ENCODE measurements at places on chromosomes 3 and 15.

DNA sequence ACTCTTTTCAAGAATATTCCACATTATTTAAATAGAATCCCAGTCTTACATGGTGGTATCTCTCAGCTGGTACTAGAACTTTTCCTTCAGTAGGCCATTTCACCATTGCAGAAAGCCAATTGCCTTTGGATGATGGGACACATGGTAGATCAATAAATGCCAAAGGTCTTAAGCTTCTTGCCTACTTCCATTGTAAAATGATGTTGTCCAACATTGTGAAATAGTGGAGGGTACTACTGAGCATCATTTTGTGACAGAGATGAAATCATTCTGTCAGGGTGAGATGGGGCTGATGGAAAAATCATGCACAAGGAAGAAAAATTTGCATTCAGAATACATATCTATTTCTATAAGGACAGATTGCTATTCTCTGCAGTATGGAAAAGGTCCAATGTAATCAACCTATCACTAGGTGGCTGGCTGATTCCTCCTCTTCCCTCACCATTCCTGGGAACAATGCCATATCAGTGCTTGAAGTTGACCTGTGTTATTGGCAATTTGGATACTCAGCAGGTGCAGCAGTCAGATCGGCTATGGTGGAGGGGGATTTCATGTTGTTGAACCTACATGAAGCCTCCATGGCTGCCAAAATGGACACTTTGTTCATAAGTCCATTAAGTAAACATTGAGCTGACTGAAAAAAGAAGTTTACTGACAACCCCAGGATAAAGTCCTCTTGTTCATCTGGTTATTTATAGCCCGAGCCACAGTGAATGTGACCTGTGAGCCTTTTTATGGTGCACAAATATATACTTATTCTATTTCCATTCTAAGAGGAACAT is 596.9 kb upstream of the ARPP21 start:
- no peak for DNase-seq

- no peak for DNase-seq
Measured at GRCh38 chr3:125042725-125043406, 12.9 kb downstream of the HEG1 start.

GRCh38 chr3:137071104-137071503 is 113.3 kb downstream of the IL20RB start:
- no peak for DNase-seq

- DNase-seq = no peak
Measured at GRCh38 chr3:53547327-53547726, 52.9 kb downstream of the CACNA1D start.

DNA sequence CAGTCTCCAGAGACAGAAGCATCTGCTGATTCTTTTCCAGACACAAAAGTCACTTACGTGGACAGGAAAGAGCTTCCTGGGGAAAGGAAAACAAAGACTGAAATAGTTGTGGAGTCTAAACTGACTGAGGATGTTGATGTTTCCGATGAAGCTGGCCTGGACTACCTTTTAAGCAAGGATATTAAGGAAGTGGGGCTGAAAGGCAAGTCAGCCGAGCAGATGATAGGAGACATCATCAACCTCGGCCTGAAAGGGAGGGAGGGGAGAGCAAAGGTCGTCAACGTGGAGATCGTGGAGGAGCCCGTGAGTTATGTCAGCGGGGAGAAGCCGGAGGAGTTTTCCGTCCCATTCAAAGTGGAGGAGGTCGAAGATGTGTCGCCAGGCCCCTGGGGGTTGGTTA is 25.4 kb downstream of the SYNM start:
- DNase-seq = no peak

- DNase-seq = no peak
Measured at GRCh38 chr3:196079682-196080081, 2.2 kb downstream of the TFRC start.

- no peak for DNase-seq
Measured at GRCh38 chr15:89836267-89837133, 21.8 kb upstream of the ANPEP start.

- no peak for DNase-seq
Measured at GRCh38 chr15:45914425-45914824, 279.6 kb downstream of the SQOR start.

DNA sequence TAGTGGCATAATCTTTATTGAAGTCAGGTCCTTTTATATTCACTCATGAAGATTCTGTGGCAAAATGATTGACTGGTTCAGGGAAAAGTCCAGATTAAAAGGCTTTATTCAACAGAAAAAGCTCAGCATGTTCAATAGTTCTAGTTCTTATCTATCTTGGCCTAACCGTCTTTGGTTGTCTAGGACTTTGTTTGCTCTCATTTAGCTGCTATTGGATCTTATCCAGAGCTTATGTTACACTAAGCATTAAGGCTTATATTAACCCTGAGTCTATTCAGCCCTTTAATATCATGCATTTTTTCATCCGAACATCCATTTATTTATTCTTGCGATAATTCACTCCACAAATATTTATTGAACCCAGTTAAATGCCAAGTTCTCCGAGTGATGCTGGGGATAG is 601.0 kb upstream of the SGO1 start:
- no peak for DNase-seq

GRCh38 chr3:173397161-173398110 is at the start of gene NLGN1:
Gene NLGN1, plus strand, starts transcription at chr3:173397744.
- peak; percentile 84 for DNase-seq

GRCh38 chr3:125140011-125140817 is 72.3 kb downstream of the SLC12A8 start:
- no peak for DNase-seq

- DNase-seq = no peak
Measured at GRCh38 chr15:96088650-96089049, 241.8 kb upstream of the NR2F2 start.

- DNase-seq = peak; percentile 45
Measured at GRCh38 chr3:197027151-197027895, 2.3 kb downstream of the MELTF start.

DNA sequence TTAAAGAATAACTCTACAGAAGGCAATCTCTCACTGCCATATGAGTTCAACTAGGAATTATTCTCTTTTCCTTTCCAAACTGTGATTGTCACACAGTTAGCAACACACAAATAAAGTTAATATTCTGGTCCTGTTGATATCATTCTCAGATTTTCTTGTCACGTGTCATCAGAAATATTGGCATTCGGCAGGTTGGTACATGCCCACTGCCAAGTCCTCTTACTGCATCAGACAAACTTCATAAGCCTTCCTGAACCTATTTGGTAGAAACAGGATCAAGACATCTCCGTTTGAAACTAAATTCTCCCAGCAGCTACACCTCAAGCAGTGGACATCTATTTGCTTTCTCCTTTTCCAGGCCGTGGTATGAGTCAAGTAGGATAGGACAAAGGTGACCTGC is 177.9 kb upstream of the SOX2 start:
- DNase-seq = no peak

DNA sequence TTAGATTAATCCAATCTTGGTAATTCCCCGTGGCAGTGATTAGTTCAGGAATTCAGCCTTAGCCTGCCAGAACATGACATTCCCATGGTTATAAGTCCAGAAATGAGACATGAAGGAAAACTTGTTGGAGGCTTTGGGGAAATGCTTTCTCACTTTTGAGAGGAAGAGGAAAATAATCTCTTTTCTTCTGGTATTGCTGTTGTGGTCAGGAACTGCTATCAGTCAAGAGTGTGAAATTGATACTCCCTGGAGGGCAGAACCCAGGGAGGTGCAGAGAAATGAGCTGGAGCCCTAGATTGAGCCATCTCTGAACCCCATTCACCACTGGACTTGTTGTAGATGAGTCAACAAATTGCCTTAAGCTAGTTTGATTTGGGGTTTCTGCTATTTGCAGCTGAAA is 38.6 kb upstream of the APH1B start:
- DNase-seq = no peak

DNA sequence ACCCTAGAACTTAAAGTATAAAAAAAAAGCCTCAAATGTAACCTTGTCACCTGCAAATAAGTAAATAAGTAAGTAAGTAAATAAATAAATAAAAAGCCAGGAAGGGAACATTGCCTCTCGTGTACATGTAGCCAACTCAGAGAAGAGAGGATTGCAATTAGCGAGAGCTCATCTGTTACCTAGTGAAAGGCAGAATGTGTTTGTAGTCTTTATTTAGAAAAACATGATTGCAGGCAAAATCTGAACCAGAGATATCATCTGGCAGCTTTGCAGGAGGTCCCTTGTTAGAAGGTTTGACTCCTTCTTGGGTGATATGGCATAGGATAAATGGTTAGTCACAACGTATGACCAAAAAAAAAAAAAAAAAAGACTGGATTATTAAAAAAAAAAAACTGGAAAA is 71.6 kb upstream of the SYN2 start:
- no peak for DNase-seq

DNA sequence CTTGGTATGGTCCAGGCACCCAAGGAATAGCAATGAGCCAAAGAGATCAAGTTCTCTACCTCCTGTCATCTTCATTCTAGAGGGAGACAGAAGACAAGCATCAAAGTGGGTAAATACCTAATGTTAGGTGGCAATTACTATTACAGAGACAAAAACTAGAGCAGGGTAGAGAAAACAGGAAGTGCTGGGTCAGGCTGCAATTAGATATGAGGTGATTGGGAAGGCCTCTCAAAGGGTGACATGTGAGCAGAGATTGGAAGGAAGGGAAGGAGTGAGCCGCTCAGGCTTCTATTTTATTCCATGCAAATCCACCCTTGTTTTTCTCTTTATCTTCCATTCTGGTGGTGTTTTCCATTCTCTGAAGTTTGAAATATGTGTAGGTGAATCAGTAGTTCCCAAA is 37.4 kb downstream of the EBLN2 start:
- DNase-seq = no peak

- no peak for DNase-seq
Measured at GRCh38 chr3:195058336-195059005, 212.5 kb downstream of the XXYLT1 start.

DNA sequence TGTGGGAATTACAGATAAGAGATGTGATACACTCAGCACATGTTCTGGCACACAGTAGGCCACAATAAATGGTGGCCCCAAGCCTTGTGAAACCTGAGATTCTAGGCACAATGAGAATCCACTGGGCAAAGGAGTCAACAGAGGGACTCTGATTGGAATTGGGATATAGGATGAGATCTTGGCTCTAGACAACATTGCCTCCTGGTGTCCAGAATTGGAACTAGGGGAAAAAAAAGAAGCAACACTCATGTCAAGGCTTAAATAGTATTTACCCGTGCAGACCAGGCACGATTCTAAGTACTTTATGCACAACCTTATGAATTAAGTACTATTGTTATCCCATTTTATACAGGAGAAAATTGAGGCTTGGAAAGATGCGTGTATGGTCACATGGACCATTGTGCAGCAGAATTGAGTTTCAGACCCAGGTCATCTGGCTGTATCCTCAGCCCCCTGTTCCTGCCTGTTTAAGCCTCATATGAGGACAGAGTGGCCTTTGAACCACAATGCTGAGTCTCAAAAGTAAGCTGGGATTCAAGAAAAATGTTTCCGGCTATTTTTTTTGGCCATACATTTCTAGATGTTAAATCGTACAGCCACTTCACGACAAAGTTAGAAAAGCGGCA is 124.8 kb downstream of the SV2B start:
- no peak for DNase-seq

GRCh38 chr3:194139814-194140391 is 4.0 kb downstream of the HES1 start:
- DNase-seq = no peak

GRCh38 chr3:187456250-187456649 is 88.1 kb downstream of the RTP4 start:
- DNase-seq = no peak

- DNase-seq = no peak
Measured at GRCh38 chr15:99878835-99879234, 145.6 kb upstream of the LYSMD4 start.

DNA sequence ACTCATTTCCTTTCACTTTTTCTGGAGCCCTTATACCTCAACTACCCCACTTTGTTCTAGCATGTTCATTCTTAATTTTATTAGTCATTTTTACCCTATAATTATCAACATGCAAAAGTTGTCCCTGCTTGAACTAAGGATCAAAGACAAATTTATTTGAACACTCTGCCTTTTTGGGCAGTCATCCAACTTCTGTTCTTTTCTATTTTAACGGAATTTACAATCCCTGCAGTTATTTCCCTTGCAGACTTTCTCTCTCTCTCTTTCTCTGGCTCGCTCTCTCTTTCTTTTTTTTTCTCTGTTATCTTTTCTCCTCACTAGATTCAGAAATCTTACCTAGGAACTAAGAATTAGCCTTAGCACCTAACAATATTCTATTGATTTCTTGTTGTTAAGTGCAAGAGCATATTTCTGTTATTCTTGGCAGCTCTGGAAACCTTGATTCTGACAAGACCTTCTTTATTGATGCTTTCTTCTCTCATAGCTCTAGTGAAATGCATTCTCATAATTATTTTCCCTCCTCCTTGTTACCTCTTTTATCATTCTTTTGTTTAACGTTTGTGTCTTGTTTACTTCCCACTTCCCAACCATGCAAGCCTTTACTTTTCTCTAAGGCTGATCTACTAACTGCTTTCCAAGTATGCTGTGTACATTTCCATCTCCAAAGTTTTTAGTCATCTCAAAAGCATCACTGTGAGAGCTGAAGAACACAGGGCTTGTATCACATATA is 951.6 kb downstream of the DIPK2A start:
- DNase-seq = no peak

GRCh38 chr15:53880357-53880756 is 97.9 kb upstream of the UNC13C start:
- DNase-seq = no peak

- no peak for DNase-seq
Measured at GRCh38 chr15:78272316-78272715, 8.0 kb downstream of the DNAJA4 start.

DNA sequence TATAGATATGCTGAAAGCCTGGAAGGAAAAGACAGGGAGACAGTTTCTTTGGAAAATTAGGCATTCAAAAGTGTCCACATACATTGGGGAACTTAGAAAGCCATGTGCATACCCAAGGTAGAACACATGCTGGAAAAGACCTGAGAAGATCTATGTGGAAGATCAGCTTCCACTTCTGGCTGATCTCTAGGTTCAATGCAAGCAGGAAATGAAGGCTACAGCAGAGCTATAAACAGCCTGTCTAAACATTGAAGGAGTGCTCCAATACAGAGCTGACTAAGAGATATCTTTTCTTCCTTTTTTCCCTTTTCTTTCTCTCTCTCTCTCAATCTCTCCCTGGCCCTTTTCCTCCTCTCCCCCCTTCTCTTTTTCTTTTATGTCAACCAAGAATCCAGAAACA is 73.6 kb upstream of the TCF12 start:
- DNase-seq = no peak

DNA sequence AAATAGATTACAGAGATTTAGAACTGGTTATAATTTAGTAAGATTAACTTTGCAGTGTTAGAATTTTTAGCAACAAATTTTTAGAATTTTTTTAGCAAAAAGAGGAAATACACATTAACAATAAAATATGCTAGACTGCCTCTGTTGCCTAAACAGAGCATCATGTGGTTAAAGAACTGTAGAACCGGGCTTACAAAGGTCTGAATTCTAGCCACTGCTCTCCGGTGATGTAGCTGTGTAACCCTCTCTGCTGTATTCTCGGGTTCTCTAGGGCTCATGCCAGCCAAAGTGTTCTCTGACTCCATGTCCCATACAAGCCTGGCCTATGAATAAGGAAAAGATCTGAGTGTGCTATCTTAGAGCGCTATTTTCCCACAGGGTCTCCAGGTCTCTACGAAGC is 2.9 kb upstream of the P2RY12 start:
- no peak for DNase-seq

All from H1 (cell line).